ENCODE measurements at places on chromosomes 5 and 9.

DNA sequence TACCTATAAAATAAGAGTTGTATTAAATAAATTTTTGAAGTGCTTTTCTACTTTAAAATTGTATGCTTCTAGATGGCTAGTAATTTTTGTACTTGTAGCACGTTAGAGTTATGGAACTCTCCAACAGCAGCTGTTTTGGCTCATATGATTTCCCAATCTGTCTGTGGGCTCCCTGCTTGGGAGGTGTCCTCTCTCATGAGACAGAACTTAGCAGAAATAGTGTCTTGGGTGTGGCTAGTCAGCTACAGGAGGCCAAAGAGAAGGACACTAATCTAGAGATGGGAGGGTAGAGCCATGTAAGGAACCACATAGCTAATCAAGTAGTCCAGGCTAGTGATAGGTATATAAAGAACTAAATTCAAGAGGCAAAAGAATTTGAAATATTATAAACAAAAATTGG, 78.4 kb upstream of the DAB2 start:
- no peak for DNase-seq

- no peak for DNase-seq
These were observed 40.4 kb upstream of the FGF1 start for GRCh38 chr5:142726188-142726731.

GRCh38 chr9:126675147-126675467, 61.4 kb downstream of the LMX1B start:
- peak; percentile 17 for DNase-seq

GRCh38 chr5:122844910-122845228, 544 bp upstream of the SNX24 start:
- no peak for DNase-seq

GRCh38 chr9:126482361-126483044, 131.2 kb upstream of the LMX1B start:
- no peak for DNase-seq

- no peak for DNase-seq
These were observed 177.8 kb downstream of the NFIB start for GRCh38 chr9:14136047-14136635.

DNA sequence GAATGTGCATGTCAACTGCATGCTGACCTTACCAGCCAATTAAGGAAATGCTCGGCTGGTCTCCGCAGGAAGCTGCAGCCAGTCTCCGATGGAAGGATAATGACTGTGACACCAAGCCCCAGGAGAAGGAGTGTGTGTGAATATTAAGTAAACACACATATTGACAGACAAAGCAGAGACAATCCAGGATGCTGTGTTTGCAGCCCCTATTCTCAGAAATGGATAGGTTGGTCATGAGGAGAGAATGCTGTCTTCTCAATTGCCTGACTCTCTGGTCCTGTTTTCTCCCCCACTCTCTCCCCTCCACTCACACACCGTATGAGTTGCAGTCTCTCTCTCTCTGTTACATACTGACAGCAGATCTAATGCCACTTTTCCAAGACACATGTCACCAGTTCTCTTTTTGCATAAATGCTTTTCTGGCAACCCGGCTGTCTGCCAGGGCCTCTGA, 85.7 kb downstream of the EPB41L4A start:
- no peak for DNase-seq

- no peak for DNase-seq
These were observed 68.4 kb downstream of the STK32A start for GRCh38 chr5:147303251-147303650.

DNA sequence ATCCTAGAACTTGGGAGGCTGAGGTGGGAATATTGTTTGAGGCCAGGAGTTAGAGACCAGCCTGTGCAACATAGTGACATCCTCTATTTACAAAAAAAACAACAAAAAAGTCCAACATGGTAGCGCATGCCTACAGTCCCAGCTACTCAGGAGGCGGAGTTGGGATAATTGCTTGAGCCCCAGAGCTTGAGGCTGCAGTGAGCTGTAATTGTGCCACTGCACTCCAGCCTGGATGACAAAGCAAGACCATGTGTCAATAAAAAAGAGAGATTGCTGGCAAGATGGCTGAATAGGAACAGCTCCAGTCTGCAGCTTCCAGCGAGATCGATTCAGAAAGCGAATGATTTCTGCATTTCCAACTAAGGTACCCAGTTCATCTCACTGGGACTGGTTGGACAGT, 54.8 kb upstream of the FBXL17 start:
- no peak for DNase-seq

- DNase-seq, result peak; percentile 81
These were observed at the start of gene ENTPD8 for GRCh38 chr9:137441289-137441934. TSS of gene ENTPD8 (minus strand) at chr9:137441357. CDS start at chr9:137438285, 3,072 bp downstream.

DNA sequence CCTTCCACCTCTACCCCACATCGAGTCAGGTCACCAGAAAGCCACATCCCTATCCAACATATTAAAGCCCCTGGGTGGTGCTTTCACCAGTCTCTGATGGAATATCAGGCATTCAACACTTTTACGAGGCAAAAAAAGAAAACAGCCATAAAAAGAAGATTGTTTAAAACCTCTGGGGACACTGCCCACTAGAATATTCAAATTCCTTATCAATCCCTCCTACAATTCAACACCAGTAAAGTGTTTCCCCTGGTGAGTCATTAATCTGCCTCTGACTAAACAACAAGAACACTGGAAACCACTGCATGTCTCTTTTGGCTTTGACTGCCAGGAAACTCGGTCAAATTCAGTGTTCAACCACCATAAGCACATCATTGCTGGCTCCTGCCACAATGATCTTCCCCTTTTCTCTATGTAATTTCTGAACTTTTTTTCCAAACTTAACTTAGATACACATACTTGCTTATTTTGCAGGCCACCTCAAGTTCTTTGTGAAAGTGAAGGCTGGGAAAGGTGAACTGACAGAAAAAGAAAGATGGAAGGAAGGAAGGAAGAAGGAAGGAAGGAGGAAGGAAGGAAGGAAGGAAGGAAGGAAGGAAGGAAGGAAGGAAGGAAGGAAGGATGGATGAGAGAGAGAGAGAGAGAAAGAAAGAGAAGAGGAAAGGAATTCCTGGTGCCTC, 105.3 kb downstream of the PAX5 start:
- no peak for DNase-seq

- no peak for DNase-seq
These were observed 62.9 kb downstream of the TMEM232 start for GRCh38 chr5:110663525-110663924.

DNA sequence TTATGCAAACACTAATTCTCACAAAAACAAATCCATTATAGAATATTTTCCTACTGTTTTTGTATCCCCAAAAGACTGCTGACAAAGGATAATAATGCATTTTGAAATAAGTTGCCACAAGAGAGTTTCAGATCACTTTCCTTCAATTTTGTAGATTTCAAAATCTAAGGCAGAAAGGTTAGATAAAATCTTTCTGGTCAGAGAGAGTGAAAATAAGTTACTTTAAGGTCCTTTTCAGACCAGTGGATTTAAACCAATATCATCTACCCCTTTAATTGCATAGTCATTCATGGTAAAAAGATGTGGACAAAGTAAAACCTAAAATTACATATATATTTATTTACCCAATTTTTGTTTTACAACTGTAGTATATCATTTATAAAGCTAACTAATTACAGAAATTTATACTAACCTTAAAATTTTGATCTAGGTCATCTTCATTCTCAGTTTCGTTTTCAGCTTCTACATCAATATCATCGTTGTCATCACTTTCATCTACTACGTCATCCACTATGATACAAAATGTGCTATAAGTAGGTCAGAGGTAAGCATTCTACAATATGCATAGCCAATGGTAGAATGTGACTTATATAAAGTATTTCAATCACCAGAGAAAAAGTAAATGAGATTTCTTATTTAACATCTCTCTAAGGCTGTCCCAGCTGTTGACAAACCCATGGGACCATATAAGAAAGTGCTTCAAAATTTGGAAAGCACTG, 95.7 kb downstream of the AGTPBP1 start:
- no peak for DNase-seq

GRCh38 chr5:83745816-83746215, 25.2 kb upstream of the HAPLN1 start:
- no peak for DNase-seq

- DNase-seq, result no peak
These were observed 250.8 kb downstream of the ENC1 start for GRCh38 chr5:74389531-74390305.

GRCh38 chr5:180070756-180071530, 616 bp downstream of the RNF130 start:
- DNase-seq, result no peak

All from SHP77 (cell line).